ENCODE measurements at places on chromosomes 1 and 21.

- no peak for DNase-seq
Measured at GRCh38 chr1:80675454-80675853, 1125.3 kb upstream of the ADGRL2 start.

DNA sequence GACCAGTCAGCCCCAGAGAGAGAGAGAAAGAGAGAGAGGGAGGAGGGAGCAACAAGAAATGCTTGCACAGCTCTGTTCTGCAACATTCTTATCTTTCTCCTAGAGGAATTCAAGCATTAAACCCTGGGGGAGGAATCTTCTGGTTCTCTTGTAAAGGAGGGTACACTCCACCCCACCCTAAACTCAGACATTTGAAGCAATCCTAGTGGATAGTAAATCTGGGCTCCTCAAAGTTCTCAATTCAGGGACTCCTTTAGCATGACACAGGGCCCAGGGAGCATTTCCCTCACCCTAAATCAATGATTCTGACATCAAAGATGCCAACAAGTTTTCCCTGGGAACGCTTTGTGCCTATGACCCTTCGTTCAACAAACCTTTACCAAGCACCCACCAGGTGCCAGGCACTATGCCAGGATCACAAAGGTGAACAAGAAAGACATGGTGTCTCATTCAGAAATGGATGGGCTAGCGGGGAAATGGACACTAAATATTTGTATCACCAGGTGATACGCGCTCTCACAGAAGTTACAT is 11.9 kb upstream of the CAPN2 start:
- no peak for DNase-seq

- no peak for DNase-seq
Measured at GRCh38 chr1:109307274-109308021, 637 bp upstream of the MYBPHL start.

DNA sequence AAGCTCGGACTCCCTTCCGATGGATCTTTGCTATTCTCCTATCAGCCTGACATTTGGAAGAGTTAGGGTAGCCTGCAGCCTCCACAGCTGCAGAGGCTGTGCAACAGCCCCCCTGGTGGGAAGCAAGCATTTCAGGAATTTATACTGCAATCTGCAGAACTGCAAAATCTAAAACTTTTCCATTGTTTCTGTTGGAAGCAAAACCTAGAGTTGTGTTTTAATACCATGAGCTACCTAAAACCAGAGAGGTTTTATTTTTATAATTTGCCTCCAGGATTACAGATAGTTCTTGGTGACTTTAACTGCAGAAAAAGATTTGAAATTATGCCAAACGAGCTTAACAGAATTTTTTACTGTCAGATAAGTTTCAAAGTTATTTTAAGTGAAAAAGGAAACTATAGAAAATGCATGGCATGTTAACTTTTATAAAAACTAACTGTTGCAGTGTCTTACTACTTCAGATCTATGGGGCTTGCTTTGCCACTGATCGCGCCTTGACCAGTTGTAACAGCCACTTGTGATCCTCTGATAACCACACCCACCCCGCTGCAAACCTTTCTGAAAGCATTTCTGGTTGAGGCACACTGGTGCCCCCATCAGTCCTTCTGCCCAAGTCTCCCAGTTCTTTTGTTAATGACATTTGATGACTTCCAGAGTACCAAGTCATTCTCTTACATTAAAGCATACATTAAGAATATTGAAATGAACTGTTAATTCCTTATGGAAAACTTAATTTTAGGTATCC is 64.8 kb downstream of the PRDM2 start:
- peak; percentile 28 for DNase-seq

DNA sequence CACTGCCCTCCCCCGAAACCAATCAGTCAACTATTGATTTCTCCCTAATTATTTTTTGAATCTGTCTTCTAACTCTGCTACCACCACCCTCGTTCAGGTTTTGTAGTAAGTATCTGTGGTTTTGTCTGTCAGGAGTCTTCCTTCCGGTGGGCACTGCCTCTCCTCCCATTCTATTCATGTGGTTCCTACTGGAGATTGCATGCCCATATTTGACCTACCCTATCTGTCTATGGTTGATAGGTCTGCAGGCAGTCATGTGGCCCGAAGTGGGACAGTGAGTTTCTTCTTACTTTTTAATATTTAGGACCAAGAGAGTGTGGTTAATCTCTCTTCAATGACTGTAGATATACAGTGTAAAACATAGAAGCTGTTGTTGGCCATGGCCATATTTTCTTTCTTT is 17.8 kb upstream of the MAST2 start:
- peak; percentile 37 for DNase-seq

DNA sequence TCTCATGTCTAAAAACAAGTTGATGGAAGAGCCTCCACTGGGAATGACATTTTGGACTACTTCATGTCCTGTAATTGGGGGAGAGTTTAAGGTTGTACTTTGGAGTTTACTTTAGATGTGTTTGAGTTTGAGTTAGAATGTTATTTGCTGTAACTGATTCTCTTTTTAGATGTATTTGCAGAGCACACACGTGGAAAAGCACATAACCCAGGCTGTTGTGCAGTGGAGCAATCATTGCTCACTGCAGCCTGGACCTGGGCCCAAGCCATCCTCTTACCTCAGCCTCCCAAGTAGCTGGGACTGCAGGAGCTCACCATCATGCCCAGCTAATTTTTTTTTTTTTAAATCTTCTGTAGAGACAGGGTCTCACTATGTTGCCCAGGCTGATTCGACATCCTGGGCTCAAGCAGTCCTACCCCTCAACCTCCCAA is 36.7 kb upstream of the SH3D21 start:
- DNase-seq = no peak

DNA sequence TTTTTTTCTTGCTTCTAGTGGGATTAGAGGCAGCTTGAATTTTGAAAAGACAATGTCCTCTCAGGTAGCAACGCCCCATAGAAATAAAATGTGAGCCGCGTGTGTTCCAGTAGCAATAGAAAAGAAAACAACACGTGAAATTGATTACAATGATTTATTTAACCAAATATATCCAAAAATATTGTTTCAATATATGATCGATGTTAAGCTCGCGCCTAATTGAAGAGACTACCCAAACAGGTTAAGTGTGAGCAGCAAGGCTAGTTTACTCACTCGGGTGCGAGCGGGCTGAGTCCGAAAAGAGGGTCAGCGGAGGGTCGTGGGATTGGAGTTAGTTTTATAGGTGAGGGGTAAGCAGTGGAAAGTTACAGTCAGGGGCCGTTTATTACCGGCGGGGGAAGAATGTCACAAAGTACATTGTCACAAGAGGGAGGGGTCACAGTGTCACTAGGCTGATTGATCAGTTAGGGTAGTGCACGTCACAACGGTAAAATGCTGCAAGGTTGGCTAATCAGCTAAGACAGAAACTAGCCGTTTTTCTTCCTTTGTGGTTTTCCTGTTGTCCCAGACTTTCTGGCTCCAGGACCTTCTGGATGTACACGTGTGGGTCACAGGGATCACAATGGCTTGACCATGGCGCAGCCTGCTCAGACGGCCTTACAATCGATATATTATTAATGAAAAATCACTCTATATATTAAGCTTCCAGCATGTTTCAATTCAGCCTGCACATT is 697 bp upstream of the ZNF670 start:
- no peak for DNase-seq
